Cerebellar nuclear complex (tissue), 1 donor: ENCODE measurements at places on chromosomes 13 and 19.

GRCh38 chr19:57803594-57804325, 11.0 kb downstream of the ZNF552 start:
- DNase-seq: no peak

DNA sequence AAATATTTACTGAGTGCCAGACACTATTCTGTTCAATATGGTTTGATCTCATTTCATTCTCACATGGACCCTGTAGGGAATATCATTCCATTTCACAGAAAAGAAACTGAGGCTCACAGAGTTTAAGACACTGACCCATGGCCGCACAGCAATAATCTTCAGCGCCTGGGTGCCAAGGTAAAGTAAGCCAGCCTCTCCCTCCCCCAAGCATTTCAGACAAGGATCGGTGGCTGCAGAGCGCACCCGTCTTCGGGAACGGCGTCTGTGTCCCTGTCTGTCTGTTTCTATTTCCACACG, 4.3 kb upstream of the PDE4A start:
- no peak for DNase-seq

DNA sequence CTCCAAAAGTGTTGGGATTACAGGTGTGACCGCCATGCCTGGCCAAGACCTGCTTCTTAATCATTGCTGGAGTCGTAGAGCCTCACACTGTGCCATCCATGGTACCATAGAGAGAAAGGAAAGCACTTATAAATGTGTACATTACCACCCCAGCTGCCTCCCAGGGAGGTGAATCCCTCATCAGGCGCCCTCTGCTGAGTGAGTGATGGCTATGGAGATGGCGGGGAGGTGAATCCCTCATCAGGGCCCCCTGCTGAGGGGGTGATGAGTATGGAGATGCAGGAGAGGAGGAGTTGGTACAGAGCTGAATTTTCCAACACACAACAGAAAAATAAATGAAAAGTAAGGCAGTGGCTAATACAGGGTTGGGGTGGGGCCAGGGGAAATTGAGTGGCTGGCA, 263.4 kb downstream of the UQCRFS1 start:
- DNase-seq: no peak

DNA sequence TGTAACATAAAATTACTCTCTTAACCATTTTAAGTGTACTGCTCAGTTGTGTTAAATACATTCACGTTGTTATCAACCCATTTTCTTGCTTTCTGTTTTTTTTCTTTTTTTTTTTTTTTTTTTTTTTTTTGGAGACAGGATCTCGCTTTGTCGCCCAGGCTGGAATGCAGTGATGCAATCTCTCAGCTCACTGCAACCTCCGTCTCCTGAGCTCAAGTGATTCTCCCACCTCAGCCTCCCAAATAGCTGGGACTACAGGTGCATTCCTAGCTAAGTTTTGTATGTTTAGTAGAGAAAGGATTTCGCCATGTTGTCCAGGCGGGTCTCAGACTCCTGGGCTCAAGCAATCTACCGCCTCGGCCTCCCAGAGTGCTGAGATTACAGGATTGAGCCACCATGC, 42.5 kb upstream of the C13orf42 start:
- no peak for DNase-seq

DNA sequence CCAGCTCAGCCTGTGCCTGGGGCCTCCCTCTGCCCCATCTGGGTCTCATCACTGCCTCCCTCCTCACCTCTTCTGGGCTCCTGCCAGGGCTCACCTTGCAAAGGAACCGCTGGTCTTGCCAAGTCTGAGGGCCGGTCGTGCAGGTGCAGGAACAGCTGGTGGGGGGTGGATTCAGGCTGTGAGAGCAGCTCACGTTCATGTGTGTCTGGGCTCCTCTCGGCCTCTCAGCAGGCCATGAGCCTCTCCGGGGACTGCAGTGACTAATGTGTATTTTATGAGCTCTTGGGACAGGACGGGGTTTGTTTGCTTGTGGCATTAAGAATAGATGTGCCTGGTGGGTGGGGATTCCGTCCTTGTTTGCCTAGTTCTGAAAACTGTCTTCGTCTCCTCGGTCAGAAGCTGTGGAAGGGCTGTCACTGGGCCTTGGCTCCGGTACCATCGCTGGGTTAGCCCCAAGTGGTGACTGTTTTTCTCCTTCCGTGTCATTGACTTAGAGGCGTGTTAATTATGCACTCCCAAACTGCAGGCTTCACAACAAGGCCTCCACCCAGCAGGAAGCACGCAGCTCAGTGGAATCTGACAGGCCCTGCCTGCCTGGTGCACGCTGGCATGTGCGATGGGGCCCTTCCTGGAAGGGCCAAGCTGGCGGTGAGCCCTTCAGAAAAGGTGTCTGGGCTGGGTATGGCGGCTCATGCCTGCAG, 77.6 kb downstream of the KDM4B start:
- no peak for DNase-seq

GRCh38 chr19:49690079-49690655, 749 bp upstream of the CPT1C start:
- DNase-seq: no peak

GRCh38 chr19:45455707-45456499, 11.9 kb upstream of the FOSB start:
- no peak for DNase-seq

- no peak for DNase-seq
Observed at GRCh38 chr19:16862826-16863415, 25.9 kb upstream of the F2RL3 start.

GRCh38 chr13:106503272-106503671, 32.2 kb downstream of the EFNB2 start:
- no peak for DNase-seq

DNA sequence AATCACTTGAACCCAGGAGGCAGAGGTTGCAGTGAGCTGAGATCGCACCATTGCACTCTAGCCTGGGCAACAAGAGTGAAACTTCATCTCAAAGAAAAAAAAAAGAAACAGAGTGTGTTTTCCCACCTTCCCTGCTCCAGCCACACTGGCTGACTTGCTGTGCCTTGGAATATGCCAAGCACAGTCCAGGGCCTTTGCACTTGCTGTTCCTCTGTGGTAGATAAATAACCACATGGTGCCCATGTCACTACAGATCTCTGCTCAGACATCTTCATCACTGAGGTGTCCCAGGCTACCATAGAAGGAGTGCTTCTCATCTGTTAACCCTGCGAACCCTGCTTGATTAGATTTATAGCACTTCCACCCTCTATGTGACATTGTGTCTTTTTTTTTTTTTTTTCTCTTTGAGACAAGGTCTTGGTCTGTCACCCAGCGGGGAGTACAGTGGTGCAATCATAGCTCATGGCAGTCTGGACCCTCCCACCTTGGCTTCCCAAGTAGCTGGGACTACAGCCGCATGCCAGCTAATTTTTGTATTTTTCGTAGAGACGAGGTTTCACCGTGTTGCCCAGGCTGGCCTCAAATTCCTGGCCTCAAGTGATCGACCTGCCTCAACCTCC, 10.4 kb downstream of the SMARCA4 start:
- no peak for DNase-seq

DNA sequence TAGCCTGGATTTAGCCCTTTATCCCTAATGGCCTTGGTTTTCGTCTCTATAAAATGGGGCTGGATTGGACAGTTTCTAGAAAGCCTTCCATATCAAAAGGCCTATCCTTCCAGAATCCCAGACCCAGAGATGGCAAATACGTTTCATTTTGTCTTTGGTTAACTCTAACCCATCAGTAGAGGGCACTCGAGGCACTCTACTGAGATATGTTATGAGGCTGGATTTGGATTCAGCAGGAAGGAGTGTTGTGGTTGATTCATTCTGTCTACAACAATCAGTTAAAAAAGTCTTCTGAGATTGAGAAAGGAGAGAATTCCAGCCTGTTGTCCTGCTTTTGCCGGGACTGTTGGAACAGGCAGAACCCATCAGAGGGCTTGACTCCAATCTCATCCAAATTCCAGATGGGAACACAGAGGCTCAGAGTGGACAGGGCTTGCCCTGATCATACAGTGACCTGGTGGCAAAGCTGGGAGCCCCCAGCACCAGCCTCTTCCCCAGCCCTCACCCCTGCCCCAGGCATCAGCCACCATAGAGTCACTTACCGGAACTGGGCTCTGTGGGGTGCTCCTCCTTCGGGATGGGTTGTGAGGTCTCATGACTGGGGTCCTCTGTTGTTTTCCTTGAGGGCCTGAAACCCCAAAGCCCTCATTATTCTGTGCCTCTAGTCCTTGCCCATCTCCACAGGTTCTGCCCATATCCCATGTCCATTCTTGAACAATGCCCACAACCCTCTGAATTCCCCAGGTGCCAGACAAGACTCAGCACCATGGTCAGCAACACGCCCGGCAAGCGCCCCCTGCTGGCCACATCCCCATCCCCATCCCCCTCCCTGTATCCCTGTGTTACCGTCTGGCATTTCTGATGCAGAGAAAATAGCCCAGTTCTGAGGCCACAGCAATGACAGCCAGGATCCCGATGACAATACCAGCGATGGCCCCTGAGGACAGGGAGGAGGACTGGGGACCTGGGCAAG, 12.3 kb upstream of the ZNF180 start:
- DNase-seq: no peak

DNA sequence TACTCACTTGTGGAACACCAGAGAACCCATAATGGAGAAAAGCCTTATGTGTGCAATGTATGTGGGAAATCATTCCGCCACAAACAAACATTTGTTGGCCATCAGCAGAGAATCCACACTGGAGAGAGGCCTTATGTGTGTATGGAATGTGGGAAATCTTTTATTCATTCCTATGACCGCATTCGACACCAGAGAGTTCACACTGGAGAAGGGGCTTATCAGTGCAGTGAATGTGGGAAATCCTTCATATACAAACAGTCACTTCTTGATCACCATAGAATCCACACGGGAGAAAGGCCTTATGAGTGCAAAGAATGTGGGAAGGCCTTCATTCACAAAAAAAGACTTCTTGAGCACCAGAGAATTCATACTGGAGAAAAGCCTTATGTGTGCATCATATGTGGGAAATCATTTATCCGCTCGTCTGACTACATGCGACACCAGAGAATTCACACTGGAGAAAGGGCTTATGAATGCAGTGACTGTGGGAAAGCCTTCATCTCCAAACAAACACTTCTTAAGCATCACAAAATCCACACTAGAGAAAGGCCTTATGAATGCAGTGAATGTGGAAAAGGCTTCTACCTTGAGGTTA, 10.9 kb downstream of the ZNF549 start:
- no peak for DNase-seq

DNA sequence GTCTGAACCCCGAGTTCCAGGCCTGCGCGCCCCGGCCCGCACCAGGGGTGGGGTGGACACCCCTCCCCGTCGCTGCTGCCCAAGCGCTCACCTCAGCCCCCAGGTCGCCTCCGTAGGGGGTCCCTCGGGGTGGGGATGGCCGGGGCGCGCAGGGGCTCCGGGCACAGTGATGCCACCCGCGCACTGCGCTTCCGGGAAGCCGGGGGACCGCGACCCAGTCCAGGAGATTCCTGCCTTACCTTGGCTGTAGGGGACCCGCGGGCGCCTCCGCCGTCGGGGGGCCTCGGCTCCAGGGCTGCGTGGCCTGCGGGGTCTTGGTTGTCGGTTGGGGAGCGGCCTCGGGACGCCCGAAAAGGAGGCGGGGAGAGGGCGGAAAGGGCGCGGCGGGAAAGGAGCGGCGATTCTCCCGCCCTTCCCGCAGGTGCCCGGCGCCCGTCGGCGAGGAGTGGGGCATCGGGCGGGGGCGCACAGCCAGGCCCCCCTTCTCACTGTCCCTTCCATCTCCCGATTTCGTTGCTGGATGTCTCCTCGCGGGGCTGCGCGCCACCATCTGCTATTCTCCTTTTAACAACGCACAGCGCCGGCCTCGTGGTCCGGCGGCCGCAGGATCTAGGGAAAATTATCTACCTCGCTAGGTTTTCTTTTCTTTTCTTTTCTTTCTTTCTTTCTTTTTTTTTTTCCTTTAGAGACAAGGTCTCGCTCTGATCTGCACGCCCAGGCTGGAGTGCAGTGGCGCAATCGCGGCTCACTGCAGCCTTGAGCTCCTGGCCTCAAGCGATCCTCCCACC, at the start of gene KEAP1:
TSS of gene KEAP1 (minus strand) at position 355 of the 788 bp plus-strand sequence. CDS start 3,323 bp downstream, outside the sequence.
- DNase-seq: no peak

DNA sequence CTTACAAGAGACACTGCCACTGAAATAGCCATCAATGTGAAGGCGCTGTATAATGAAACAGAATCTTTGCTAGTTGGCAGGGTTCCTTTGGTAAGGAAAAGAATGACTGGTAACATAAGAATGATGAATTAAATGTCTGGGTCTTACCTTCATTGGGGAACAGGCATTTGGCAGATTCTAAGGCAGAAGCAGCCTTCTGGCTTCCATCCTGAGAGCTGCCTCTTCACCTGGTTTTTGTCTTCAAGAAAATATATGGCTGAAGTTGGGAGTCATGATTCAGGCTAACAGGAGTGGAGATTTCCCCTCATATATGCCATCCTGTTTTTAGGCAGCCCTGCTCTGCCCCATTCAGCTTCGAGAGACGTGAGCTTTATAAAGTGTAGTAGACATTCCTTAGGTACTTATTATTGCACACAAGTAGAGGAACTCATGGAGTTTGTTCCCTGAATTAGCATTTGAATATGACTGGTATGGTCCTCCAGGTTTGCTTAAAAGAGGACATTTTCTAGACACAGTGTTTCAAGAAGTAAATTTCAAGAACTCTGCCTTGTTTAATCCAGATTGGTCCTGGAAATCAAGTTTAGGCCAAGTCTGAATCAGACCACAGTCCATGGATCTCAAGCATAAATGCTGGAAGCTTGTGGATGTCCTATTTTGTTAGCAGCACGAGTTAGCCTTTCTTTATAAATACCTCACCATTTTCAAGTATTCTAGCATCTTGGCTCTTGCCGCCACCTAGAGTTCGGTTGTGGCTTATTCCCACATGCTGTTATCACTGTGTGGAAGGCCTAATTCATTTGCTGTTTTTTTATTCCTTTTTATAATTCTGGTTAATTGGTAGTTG, 56.2 kb upstream of the AKAP11 start:
- DNase-seq: no peak

GRCh38 chr13:113657851-113658741, at the start of gene ATP4B:
Gene ATP4B, minus strand, starts transcription at chr13:113658198. Its CDS starts 54 bp downstream, at chr13:113658144.
- no peak for DNase-seq

DNA sequence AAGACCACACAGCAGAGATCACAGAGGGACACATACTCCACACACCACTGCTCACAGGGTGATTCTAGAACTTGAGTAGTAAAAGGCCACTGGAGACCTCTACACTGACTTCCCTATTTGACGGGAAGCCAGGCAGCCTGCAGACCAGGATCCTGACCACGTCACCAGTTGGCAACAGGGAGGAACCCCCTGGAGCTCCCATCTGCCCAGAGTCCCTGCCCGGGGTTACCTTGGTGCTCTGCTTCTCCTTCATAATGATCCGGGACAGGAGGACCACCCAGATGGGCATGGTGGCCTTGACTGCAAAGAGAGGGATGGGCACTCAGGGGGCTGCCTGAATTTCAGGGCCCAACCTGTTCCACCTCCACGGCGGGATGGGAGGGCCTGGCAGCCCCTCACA, 932 bp downstream of the SLC35E1 start:
- no peak for DNase-seq
